GM03348 (cell line): ENCODE measurements at places on chromosomes 5 and 9.

- DNase-seq = peak; percentile 12
Measured at GRCh38 chr9:14021871-14022525, 291.9 kb downstream of the NFIB start.

- DNase-seq = no peak
Measured at GRCh38 chr9:70747261-70747718, 332.8 kb upstream of the KLF9 start.

DNA sequence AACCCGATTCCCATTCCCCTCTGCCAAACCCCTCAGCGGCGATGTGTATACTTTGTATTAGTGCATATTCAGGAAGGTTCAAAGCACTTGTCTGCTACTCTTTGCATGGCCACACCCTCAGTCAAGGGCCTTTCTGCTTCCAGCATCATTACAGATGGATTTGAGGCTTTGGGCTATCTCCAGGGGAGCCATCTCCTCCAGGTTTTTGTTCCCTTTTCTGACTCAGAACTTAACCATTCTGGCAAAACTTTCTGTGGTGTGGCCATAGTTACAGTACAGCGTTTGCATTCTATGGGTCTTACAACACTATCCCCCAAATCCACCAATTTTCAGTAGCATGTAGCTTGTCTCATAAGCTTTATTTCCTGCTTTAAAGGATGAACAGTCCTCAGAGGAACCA is 36.0 kb upstream of the SVEP1 start:
- DNase-seq = peak; percentile 56

DNA sequence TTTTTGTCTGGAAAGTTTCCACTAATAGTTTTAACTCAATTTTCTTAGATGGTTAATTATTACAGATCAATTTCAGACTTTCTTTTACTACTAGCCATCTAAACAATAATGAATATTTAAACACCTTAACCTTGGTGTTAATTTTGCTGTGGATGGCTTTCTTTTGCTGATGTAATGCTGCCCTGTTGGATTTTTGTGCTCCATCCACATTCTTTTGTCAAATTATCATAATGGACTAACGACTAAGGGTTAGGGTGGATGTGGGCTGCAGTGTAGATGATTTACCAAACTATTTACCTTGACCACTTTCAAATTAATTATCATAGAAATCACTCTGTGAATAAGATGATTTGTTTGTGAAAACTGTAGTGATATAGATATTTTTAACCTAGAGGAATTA is 15.6 kb upstream of the TMEM38B start:
- no peak for DNase-seq

DNA sequence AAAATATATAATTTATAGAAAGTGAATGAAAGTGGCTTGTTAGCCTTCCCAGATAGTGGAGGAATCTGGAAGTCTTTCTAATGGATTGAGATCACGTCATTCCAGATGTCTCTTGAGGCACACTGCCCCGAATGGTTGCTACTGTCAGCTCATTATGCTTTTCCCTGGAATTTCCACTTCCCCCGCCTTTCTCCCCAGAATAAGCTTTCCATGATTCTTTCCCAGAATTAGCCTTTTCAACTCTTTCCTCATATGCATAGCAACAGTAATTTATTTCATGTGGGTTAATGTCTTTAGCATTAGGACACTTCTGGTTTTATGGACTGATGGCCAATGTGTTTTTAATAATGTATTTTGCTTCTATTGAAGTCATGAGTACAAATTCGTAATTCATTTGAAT is 81.5 kb downstream of the PALM2AKAP2 start:
- DNase-seq = peak; percentile 81

- DNase-seq = no peak
Measured at GRCh38 chr5:95697781-95698681, 15.2 kb upstream of the SPATA9 start.

GRCh38 chr9:108033976-108034964 is 544.7 kb upstream of the KLF4 start:
- DNase-seq = peak; percentile 63

GRCh38 chr5:95549030-95549429 is 5.7 kb downstream of the SKIC3 start:
- no peak for DNase-seq

- DNase-seq = no peak
Measured at GRCh38 chr9:98777618-98778017, 18.7 kb downstream of the ANKS6 start.

DNA sequence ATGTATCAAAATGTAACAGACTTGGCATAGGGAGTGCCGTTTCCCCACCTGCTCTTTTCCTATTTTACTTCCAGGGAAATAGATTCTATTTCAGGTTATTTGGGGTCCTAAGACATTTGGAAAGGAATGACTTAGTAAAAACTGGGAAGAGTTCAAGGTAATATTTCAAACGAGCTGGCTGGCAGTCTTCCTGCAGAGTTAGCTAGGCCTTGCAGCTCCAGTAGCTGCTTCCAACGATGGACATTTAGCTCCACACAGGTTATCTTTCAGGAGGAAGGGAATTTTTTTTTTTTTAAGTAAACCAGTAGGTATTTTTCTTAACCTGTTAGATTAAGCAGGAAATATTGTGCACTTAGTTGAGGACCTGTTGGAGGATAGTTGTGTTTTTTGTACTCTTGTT is 45.2 kb downstream of the TLE4 start:
- no peak for DNase-seq

- DNase-seq = no peak
Measured at GRCh38 chr9:37919956-37920335, 16.0 kb upstream of the SLC25A51 start.

DNA sequence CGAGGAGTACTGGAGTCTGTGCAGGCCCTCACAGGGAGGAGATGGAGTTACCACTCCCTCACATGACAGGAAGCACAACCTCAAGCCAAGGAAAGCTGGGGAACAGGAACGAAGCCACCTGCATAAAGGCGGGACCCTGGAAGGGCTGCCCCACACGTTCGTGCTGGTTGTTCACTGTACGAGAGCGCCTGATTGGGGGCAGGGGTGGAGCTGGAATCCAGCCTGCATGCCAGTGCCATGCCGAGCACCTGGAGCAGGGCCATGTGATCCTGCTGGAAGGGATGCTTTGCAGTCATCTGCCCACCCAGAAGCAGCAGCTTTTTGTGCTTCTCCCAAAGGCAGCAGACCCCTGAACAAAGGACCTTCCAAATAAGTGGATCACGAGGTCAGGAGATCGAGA is 11.4 kb downstream of the GRM6 start:
- no peak for DNase-seq
